ENCODE measurements at places on chromosomes 3 and 15. TPM values are rescaled to one million over a fixed set of nuclear protein-coding genes. Genes with fewer than 3 reads are reported as not detected.
A peak's percentile ranks its signal among the peaks of the same experiment; 100 is the strongest.

The ACSBG1 gene
- not detected for total RNA-seq

DNA sequence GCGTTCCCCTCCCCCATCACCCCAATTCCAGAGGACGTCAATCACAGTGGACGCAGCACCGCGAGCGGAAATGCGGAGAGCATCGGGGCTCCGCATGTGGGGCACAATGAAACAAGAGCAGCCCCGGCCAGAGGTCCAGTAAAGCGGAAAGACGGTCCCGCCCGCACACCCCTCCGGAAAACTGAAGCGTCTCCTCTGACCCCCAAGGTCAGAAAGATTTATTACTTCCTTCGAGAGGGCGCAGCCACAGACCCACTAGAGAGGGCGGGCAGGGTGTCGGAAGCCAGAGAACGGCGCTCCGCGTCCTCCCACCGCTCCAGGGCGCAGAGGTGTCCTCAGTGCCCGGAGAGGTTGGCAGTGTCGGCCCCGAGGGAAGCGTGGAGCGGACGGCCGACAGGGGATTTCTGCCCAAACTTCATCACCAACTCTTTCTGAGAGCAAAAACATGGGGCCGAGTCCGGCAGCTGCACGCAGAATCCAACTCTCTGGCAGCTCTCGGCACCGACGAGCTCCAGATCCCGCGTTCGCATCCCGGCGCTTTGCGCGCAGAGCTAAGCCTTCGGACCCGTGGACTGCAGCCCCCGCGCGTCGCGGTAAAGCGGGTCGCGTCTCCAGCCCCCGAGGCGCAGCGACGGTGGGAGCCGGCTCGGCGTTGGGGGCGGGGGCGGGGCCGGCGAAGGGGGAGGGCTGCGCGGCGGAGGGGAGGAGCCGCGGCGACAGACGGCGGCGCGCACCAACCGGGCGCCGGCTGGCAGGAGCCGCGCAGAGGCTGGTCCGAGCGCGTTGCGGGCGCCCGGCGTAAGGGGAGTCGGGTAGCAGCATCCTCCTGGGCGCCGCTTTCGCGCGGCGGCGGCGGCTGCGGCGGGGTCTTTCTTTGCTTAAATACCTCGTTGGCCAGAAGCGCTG lies at the start of gene CHST2:
CHST2 (plus strand) TSS at position 763 of the 906 bp plus-strand sequence. CDS start 1,046 bp downstream, outside the sequence.
- DNase-seq = peak; percentile 85

DNA sequence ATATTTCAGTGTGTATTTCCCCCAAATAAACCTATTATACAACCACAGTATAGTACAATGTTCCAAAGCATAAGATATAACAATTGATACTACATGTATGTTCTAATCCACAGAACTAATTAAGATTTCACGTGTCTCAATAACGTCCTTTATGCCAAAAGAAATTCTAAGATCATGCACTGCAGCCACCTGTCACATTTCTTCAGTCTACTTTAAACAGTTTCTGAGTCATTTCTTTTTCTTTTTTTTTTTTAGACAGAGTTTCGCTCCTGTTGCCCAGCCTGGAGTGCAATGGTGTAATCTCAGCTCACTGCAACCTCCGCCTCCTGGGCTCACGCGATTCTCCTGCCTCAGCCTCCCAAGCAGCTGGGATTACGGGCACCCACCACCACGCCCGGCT lies 190.2 kb downstream of the STAG1 start:
- DNase-seq = no peak

DNA sequence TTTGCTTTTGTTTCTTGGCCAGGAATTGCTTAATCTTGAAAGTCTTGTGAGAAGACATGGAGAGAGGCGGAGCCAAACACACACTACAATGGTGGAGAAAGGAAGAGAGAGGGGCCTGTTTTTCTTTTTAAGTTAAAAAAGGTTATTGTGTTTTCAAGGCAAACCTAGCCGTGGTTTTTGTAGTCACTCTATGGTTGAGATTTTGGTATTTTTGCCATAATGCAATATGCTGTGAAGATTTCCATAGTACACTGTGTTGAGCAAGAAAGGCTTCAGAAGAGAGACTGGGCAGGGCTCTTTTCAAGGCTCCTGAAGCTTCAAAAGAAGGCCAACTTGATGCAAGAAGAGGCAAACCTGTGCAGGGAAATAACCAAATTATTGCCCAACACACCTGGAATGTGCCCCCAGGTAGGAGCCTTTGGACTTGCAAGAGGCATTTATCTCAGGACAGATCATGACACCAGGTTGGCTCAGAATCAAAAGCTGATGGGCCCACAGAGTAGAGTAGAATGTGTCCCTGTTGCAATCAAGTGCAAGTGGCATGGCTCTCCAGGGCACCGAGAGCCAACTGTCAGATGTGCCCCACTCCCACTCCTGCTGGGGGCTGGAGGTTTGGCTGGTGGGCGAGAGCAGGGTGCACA lies 22.1 kb downstream of the AMOTL2 start:
- DNase-seq = peak; percentile 62

All from upper lobe of right lung (tissue), 1 donor.